ENCODE measurements at places on chromosomes 16 and 17. TPM values are rescaled to one million over a fixed set of nuclear protein-coding genes. Genes with fewer than 3 reads are reported as not detected.

DNA sequence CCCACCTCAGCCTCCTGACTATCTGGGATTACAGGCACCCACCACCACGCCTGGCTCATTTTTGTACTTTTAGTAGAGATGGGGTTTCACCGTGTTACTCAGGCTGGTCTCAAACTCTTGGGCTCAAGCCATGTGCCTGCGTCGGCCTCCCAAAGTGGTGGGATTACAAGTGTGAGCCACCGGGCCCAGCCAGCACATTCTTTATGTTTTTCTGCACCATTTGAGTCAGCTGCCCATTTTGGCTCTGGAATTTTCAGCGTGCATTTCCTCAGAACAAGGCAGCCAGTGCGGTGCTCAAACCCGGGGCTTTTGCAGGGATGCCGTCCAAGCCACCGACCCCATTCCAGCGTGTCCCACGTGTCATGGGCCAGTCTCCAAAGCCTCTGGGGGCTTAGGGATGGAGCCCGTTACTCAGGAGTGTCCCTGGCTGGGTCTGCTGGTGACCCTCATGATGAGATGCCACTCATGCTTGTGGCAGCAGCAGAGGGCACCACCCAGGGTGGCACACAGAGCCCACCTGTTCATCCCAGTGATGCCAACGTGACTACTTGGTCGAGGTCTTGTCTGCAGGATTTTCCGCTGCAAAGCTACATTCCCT, 3.7 kb upstream of the RAB40C start:
- DNase-seq: no peak

DNA sequence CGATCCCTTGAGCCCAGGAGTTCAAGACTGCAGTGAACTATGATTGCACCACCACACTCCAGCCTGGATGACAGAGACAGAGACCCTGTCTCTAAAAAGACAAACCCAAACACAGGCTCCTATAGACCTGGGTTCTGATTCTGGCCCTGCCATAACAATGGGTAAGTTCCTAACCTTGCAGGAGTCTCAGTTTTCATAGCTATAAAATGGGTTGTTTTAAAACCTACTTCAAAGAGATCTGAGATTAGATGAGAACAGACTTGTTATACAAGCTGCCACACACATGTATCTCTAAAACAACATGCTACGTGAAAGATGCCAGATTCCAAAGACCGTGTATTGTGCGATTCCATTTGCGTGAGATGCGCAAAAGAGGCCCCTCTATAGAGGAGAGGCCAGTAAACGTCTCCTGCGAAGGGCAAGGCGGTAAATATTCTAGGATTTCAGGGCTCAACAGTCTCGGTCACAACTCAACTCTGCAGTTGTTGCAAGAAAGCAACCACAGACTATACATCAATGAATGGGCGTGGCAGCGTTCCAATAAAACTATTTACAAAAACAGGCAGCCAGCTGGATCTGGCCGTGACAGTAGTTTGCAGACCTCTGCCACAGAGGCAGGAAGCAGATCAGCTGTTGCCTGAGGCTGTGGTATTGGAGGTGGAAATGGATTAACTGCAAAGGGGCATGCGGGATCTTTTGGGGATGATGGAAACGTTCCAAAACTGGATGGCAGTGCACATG, 5.9 kb downstream of the CORO7 start:
- DNase-seq: no peak

- no peak for DNase-seq
Observed at GRCh38 chr17:73282629-73283028, 20.9 kb upstream of the CPSF4L start.

GRCh38 chr16:512802-513201, 14.7 kb upstream of the CAPN15 start:
- no peak for DNase-seq

- no peak for DNase-seq
Observed at GRCh38 chr17:43126911-43127290, 1.7 kb upstream of the BRCA1 start.

The KRTAP4-5 gene
- total RNA-seq: not detected

DNA sequence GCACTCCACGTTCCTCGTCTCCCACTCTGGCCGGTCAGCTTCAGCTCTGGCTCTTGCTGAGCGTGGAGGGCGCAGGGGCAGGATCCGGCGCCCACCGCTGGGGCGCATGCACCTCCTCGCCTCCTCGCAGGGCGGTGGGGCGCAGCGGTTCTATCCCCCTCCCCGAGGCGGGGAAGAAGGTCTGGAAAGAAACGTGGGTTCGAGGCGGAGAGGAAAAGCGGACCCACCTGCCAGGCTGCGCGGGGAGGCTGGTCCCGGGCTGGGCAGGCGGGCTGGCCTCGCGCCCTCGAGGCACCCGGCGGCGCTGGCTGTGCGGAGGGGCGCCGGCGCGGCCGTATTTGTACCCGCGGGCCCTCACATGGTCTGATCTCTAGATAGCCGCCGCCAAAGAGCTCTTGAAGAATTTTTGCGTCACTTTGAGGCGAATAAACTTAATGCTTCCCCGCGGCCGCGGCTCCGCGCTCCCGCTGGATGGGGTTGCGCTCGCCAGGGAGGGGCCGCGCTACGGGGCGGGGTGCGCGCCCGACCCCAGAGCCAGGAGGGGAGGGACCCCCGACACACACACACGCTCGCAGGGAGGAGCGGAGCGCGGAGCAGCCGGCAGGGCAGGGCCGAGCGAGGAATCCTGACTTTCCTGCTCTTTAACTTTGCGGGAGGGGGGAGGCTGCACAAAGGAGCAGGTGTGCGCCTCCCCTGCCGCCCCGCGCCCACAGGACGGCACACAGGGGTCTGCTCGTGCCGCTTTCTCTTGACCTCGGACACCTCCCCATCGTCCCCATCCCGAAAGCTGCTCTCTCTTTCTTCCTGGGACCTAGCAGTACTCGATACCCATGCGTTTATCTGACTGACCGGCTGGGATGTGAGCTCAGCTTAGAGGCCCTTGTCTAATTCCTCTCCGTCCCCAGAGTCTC, at the start of gene SLC6A4:
SLC6A4 (minus strand) TSS at position 312 of the 911 bp plus-strand sequence. CDS start 13,739 bp downstream, outside the sequence.
- no peak for DNase-seq
